ENCODE measurements at places on chromosomes 16 and 17.

GRCh38 chr17:44308320-44308818 is at the start of gene RUNDC3A:
Gene RUNDC3A, plus strand, starts transcription at chr17:44308601. Its CDS starts 232 bp downstream, at chr17:44308833.
- DNase-seq, result peak; percentile 81

GRCh38 chr17:14762736-14763479 is 462.0 kb downstream of the HS3ST3B1 start:
- DNase-seq, result no peak

DNA sequence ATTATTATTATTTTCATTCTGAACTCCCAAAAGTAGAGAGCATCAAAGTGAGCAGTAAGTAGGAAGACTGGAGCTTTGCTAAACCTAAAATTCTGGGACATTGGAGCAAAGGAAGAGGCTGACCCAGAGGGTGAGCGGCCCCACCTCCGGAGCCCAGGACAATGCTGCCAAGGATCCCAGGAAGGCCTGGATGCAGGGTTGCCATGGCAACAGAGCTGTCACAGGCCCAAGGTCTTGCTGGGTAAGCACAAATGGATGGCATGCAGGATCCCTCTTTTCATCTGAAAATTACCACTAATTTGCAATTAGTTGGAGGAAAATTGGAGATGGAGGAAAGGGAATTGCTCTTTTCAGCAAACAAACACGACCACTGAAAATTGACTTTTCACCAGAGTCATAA is 457.9 kb upstream of the CDH5 start:
- DNase-seq, result no peak

GRCh38 chr17:64130559-64131001 is 636 bp upstream of the ERN1 start:
- no peak for DNase-seq

DNA sequence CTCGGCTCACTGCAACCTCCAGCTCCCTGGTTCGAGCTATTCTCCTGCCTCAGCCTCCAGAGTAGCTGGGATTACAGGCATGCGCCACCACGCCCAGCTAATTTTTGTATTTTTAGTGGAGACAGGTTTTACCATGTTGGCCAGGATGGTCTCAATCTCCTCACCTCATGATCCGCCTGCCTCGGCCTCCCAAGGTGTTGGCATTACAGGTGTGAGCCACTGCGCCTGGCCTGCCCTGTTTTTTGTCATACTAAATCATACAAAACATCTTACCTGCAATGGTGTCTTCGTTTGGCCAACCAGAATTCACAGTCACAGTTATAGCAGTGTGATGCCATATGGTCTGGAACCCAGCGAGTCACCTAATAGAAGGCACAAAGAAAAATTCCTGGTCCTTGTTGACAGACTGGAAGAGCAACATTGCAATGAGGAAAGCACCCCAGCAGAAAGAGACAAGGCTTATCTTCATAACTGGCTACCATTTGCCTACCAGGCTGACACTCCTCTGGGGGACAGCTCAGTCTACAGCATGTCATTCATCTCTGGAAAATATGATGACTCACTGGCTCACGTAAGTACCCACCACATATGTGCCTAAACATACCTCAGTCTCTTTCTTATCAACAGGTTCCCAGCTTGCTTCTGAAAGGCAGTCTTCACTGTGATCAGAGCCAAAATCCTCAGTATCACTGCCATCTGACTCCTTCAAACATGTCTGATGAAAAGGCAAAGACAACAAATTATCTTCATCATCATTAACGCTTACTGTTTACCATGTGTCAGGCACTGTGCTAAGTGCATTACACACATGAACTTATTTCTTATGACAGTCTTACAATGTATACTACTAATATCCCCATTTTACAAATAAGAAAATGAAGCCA is 4.3 kb upstream of the HSF5 start:
- no peak for DNase-seq

Data from left renal pelvis (tissue), 4 donors.